ENCODE measurements at places on chromosomes 1 and 21. TPM values are rescaled to one million over a fixed set of nuclear protein-coding genes. Genes with fewer than 3 reads are reported as not detected.

DNA sequence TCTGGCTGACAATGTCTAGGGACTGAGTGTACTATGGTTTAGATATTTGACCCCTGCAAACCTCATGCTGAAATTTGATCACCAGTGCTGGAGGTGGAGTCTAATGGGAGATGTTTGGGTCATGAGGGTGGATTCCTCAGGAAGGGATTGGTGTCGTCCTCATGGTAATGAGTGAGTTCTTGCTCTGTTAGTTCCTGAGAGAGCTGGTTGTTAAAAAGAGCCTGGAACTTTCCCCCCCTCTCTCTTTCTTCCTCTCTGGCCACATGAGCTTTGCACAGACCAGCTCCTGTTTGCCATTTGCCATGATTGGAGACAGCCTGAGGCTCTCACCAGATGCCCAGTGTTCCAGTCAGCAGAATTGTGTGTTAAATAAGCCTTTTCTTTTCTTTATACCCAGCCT is 36.6 kb upstream of the CNIH3 start:
- no peak for DNase-seq

The OBSCN gene
- total RNA-seq, result 3.6 TPM

GRCh38 chr1:23357138-23357908 is 12.3 kb downstream of the ZNF436 start:
- DNase-seq, result no peak

GRCh38 chr1:9106286-9106685 is 22.6 kb downstream of the GPR157 start:
- no peak for DNase-seq

GRCh38 chr1:119141020-119141424 is 569 bp upstream of the WARS2 start:
- peak; percentile 41 for DNase-seq

GRCh38 chr1:175629318-175629694 is 114.1 kb downstream of the TNR start:
- DNase-seq, result no peak

The MCL1 gene
- 285 TPM for total RNA-seq

GRCh38 chr1:246329900-246330299 is 177.2 kb downstream of the SMYD3 start:
- no peak for DNase-seq

The ADAMTS4 gene
- 14.0 TPM for total RNA-seq

The EDARADD gene
- 0.27 TPM for total RNA-seq

The TAS1R1 gene
- not detected for total RNA-seq

DNA sequence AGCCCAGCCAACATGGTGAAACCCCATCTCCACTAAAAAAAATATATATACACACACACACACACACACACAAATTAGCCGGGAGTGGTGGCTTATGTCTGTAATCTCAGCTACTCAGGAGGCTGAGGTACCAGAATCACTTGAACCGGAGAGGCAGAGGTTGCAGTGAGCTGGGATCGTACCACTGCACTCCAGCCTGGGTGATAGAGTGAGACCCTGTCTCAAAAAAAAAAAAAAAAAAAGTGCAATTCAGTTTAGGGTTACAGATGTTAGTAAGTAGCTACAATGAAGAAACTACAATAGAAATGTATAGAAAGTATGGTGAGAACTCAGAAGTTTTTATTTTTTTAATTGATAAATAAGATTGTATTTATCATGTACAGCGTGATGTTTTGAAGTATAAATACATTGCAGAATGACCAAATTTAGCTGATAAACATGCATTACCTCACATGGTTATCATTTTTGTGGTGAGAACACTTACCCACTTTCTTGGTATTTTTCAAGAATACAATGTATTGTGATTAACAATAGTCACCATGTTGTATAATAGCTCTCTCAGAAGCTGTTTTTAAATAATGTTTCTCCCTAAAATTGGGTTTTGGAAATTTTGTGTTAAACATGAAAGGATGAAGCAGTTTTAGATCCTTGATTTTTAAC is 17.9 kb downstream of the KDM1A start:
- DNase-seq, result no peak

- DNase-seq, result no peak
Observed at GRCh38 chr1:212981571-212982328, 31.4 kb downstream of the VASH2 start.

GRCh38 chr1:75198761-75199160 is 64.6 kb downstream of the LHX8 start:
- DNase-seq, result no peak

- peak; percentile 60 for DNase-seq
Observed at GRCh38 chr1:34460193-34460592, 283.5 kb downstream of the C1orf94 start.

DNA sequence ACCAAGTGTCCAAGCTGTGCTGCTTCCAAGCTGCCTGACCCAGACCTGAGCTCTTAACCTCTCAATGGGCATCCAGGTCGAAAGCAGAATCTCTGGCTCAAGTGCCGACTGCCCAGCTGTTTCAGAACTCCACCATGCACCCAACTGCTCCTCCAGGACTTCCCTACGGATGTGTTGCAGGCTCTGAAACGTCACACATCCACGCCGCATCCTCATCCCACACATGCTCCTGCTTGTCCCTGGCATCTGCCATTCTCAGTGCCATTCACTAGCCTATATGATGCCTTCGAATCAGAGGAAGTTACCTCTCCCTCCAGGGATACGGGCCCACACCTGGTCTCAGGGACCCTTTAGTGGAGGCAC is 11.2 kb downstream of the PDZK1IP1 start:
- DNase-seq, result no peak

- no peak for DNase-seq
Observed at GRCh38 chr21:28704746-28705145, 287.9 kb downstream of the LTN1 start.

Measured in colonic mucosa (tissue), 4 donors.